ENCODE measurements at places on chromosomes 16 and 17.

DNA sequence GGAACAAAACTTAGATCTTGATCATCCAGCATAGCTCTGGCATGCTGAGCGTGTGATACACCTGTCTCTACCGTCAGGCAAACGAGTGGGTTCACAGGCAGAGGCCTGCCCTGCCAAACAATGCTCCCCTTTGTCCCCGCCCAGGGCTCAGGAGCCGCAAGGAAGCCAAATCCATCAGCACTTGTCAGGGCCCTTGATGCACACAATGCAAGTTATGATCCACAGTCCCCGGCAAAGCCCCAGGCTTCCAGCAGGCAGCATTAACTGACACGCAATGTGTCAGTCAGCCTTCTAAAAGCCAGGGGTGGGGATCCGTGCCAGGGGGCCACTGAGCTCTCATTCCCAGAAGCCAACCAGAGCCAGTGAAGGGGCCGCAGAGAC lies 460.9 kb downstream of the SLC39A11 start:
- no peak for DNase-seq

GRCh38 chr17:21001813-21002221 lies 41.0 kb downstream of the USP22 start:
- no peak for DNase-seq

- DNase-seq: no peak
Observed at GRCh38 chr16:74717367-74717766, 16.7 kb upstream of the MLKL start.

GRCh38 chr17:36717088-36717487 lies 115.7 kb downstream of the MRM1 start:
- DNase-seq: no peak

DNA sequence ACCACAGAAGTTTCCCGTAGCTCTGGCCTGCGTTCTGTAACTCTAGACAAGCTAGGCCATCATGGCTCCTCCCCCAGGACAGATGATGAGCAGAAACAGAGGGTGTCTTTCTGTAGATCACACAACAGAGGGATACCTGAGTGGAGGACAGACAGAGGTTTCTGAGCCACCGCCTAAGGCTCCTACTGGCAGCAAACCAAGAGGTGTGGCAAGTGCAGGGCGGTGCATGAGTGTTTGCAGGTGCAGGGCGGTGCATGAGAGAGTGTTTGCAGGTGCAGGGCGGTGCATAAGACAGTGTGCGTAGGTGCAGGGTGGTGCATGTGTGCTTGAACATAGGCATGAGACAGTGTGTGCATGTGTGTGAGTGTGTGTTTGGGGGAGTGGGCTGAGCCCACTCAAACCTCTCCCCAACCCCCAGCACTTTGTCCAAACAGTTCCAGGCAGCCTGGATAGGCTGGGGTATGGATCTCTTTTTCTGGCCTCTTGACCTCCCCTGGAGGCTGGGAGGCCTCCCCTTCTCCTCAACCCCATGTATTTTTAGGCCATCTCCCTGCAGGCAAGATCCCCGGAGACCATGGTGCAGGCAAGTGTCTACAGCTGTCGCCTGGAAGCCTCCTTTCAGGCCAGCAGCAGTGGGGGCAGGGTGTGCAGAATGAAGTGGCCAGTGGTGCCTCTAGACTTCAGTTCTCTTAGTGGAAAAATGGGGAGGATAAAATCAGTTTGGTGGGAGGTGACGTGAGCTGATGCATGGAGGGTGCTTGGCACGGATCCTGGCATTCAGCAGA lies 53.4 kb upstream of the CBX4 start:
- DNase-seq: no peak

- DNase-seq: no peak
Observed at GRCh38 chr17:44749076-44749979, 9.5 kb upstream of the ADAM11 start.

- no peak for DNase-seq
Observed at GRCh38 chr17:33753452-33753851, 460.4 kb upstream of the ASIC2 start.

DNA sequence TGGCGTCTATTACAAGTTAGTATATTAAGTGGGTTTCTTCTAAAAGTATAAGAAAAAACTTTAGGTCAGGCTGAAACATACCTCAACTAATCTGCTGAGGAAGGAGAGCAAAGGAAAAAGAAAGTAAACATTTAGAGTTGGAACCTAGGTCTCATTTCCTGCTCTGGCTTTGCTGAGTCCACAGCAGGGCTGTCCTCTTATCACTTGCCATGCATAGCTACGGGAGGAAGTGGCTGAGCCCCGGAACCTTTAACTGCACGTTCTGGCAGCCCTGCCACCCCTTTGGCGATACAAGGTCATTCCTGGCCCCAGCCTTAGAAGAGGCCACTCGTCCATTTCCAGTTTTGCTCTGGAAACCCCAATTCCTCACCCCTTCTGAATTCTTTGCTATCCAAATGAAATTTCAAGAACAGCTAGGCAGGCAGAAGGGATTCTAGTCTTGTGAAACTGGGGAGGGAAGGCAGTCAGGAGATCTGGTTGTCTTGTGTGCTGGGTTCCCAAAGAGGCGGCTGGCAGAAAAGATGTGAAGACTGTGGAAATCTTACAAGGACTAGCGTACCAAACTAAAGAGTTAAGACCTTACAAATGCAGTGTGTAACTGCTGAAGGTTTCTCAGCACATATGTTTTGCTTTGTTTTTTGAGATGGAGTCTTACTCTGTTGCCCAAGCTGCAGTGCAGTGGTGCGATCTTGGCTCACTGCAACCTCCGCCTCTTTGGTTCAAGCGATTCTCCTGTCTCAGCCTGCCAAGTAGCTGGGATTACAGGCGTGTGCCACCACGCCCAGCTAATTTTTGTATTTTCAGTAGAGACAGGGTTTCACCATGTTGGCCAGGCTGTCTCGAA lies 19.1 kb downstream of the WIPI1 start:
- DNase-seq: no peak

GRCh38 chr17:80573701-80574100 lies 29.1 kb downstream of the RPTOR start:
- DNase-seq: no peak

- no peak for DNase-seq
Observed at GRCh38 chr16:9141813-9142212, 50.4 kb downstream of the HAPSTR1 start.

DNA sequence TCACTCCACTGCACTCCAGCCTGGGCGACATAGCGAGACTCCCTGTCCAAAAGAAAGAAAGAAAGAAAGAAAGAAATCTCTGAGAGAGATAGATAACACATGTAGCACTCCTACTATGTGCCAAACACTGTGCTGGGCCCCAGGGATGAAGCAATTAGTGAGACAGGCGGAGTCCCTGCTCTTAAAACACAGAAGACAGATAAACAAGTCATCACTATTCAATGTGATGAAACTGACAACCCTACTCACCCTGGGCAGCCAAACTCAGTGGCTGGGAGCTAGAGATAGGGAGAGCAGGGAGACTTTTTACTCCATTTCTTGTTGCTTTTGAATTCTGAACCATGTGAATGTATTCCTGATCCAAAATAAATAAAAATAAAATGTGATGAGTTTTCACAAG lies 35.2 kb upstream of the GOSR2 start:
- DNase-seq: no peak

GRCh38 chr16:50673496-50674275 lies 7.4 kb downstream of the SNX20 start:
- no peak for DNase-seq

DNA sequence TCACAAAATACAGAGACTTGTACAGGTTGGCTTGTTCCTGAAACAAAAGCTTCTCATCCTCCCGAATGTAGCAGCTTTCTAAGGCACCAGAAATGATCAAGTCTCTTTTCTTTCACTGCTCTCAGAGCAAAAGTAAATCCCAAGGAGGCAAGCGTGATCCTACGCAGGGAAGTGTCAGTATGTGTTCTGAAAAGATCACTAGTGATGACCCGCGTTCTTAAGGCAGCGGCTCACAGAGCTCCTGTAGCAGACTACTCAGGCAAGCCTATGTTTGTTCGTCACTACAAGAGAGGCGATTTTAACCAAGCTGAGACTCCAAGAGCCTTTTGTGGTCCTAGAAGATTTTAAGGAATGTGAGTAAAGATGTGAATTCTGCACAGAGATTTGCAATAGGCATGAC lies 34.5 kb downstream of the WIPI1 start:
- DNase-seq: no peak

DNA sequence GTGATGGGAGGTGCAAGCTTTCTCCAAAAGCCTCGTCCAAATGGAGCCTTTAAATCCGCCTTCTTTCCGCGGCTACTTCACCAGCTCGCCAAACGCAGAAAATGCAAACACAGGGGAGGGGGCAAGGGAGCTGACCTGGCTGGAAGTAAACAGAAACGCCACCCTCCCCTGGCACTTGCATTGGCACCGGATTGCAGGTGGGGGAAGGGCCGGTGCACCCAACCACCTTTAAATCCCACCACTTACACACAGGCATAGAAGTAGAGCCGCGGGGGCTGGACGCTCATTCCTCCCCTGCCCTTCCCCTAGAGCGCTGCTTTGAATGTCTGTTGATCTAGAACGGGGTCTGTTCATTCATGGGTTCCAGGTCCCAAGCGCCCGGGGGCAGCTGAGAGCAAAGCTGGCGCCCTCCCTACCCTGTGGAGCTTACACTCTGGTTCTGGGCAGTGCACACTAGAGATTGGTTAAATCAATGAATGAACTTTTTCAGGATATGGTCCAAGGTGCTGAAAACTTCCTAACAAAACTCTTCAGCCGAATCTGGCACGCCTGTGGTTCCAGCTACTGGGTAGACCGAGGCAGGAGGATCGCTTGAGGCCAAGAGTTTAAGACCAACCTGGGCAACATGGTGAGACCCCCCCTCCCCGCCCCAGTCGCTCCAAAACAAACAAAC lies 920 bp upstream of the ZCCHC14 start:
- no peak for DNase-seq

GRCh38 chr17:76789235-76789788 lies 51.4 kb downstream of the MFSD11 start:
- no peak for DNase-seq

DNA sequence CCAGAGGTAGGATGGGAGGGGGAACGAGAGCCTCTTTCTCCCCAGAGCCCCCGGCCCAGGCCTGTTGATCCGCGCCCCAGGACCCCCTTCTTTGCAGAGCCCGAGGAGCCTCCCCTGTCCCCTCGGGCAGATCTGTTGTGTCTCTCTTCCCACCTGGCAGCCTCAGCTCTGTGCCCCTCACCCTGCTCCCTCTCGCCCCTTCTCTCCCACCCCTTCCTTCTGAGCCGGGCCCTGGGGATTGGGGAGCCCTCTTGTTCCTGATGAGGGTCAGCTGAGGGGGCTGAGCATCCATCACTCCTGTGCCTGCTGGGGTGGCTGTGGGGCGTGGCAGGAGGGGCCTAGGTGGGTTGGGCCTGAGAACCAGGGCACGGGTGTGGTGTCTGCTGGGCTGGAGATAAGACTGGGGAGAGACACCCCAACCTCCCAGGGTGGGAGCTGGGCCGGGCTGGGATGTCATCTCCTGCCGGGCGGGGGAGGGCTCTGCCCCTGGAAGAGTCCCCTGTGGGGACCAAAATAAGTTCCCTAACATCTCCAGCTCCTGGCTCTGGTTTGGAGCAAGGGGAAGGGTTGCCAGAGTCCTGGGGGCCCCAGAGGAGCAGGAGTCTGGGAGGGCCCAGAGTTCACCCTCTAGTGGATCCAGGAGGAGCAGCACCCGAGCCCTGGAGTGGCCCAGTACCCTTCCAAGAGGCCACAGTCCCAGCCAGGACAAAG lies 65.4 kb downstream of the MRC2 start:
- no peak for DNase-seq

DNA sequence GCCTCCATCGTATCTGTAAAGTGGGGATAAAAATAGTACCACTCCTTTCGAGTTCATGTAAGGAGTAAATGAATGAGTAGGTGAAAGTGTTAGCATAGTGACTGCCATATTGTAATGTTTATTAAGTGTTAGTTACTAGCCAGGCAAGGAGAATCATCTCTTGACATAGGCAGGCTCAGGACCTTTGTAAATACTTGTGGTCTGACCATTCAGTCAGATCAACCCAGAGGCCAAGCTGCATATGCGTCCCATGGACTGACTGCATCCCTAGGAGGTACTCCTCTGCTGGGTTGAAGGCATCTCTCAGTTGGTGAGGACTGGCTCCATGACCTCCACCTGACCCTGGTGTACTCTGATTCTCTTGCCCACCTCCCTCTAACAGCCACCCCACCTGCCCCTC lies 40.5 kb upstream of the CDRT4 start:
- no peak for DNase-seq

- DNase-seq: no peak
Observed at GRCh38 chr17:42853004-42853403, 2.0 kb downstream of the AOC3 start.

DNA sequence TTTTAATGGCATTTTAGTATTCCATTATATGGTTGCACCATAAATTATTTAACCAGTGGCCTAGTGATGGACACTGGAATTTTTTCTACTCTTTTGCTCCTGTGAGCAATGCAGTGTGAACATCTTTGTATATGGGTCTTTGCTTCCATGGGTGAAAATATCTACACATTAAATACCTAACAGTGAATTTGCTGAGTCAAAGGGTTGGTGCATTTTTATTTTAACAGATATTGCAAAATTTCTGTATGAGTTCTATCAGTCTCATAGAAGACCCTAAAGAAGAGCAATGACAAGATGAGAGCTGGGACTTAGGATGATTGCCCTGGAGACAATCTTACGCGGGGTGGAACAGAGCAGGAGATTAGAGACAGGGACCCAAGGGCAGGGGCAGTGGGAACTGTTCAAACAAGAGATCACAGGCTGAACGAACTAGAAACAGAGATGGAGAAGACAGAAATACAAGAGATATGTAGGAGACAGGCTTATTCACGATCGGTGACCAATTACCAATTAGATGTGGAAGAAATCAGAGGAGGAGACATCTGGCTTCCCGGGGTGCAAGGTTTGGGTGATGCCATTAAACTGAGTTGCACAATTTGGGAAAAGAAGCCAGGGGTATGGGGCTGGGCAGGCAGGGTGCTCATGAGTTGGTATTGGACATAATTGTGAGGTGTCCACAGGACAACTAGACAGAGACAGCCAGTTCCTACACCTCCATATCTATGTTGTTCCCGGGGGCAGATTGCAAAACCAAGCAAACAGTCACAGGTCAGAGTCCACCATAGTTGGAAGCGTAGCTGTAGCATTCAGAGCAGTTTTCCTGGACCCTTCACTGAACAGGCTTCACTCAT lies 39.9 kb upstream of the LONP2 start:
- no peak for DNase-seq

DNA sequence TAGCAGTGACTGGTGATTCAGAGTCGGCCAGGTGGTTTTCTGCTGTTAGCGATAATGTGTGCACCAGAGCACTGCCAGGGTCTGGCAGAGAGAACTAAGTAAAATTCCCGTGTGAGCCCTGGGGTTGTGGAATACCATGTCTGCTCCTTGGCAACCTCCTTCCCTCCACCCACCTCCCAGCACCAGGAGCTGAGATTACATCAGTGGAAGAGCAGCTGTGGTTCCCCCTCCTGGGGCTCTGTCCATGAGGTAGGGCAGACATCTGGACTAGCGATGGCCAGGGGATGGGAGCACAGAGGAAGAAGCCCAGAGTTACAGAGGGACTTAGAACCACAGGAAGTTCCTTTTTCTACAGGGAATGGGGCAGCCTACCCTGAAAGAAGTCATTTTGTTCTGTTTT lies 15.8 kb downstream of the CLEC10A start:
- no peak for DNase-seq

Data from neural crest cell (in vitro differentiated cells).